Retina (tissue), 1 donor: ENCODE measurements at places on chromosomes 7 and 10.
A peak's percentile ranks its signal among the peaks of the same experiment; 100 is the strongest.

DNA sequence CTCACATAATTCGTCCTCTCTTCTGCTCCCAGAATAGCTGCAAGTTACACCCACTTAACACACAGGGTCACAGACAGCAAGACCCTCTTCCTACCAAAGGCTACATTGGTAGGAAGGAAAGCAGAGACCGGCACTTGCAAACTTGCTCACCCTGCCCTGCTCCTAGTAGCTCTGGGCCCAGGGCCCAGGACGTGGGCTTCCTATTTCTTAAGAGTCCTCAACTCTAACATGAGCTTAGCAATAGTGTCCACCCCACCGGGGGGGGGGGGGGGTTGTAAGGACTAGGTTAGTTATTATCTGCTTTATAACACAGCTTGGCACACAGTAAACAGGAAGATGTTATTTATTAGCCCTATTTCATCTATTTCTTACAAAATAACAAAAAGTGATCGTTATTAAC lies 106.6 kb downstream of the GRB10 start:
- DNase-seq, result no peak

- peak; percentile 19 for DNase-seq
These were observed 75.9 kb downstream of the ICA1 start for GRCh38 chr7:8185926-8186683.

DNA sequence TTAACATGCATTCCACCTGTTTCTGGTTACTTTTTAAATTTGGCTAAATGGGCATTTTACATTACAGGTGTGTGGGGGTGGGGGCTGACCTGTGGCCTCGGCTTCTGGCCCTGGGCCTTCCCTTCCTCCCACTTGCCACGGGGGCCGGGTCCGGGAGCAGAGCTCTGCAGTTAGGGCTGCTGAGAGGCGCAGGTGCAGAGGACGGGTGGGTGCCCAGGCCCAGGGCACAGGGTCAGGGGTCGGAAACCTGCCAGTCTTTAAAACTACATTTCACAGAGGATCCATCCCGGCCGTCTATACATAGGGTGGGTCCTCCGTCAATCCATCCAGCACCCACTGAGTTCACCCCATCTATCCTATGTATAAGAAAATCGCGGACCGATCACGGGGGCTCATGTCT lies 106.5 kb upstream of the INSIG1 start:
- DNase-seq, result no peak

GRCh38 chr7:44103923-44104859 lies at the start of gene AEBP1:
Gene AEBP1, plus strand, starts transcription at chr7:44104345. Its CDS starts 321 bp downstream, at chr7:44104666.
- DNase-seq, result peak; percentile 46

DNA sequence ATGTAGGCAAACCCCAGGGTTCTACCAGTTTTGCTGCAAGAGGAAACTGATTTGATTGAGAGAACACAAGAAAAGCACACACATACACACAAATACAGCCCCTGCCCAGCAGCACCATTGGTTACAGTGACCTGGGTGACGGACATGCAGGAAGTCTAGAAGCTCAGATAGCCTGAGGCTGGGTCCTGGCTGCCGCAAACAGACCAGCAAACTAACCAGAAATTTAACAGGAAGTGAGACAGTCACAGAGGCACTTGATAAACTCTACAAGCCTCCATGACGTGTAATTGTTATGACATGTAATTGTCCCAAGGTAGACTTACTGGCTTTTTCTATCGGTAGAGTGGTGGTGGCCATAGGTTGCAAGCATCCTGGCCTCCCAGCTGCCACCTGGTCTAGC lies 58.9 kb downstream of the PRKAR2B start:
- no peak for DNase-seq
